ENCODE measurements at places on chromosomes 13 and 19.

- DNase-seq = no peak
Observed at GRCh38 chr19:45477186-45477585, 9.4 kb downstream of the FOSB start.

- no peak for DNase-seq
Observed at GRCh38 chr19:8988204-8988603, 22.0 kb downstream of the MUC16 start.

DNA sequence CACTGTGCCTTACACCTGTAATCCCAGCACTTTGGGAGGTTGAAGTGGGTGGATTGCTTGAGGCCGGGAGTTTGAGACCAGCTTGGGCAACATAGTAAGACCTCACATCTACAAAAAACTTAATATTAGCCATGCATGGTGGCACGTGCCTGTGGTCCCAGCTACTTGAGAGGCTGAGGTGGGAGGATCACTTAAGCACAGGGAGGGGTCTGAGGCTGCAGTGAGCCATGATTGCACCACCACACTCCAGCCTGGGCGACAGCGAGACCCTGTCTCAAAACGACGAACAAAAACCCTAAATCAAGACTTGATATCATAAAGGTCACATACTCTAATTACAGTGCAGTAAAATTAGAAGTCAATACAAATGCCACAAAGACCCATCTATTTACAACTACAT is 17.4 kb downstream of the SLC7A9 start:
- no peak for DNase-seq

GRCh38 chr13:52991344-52992020 is 37.1 kb upstream of the OLFM4 start:
- DNase-seq = no peak

GRCh38 chr19:13024951-13025697 is 29.8 kb downstream of the NFIX start:
- DNase-seq = no peak

GRCh38 chr19:29565171-29565570 is 39.4 kb downstream of the VSTM2B start:
- DNase-seq = no peak

DNA sequence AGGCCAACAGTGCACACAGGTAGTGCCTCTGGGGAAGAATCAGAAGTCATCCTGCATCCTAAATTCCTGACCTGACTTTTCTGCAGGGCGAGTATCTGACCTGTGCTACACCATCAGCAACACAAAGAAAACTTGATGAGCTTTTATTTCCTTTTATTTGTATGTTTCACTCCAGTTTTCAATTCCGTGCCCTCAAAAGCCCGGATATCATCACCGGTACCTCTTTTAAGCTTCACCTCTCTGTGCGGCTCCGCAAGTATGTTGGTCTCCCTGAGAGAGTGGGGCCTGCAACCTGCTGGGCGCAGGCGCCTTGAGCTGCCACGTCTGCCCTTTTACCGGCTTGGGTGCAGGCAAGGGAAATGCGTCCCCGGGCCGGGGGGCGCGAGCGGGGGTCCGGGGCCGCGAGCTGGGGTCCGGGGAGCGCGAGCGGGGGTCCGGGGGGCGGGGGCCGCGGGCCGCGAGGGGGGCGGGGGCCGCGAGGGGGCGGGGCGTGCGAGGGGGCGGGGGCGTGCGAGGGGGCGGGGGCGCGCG is 4.3 kb upstream of the DUXA start:
- DNase-seq = peak; percentile 67

DNA sequence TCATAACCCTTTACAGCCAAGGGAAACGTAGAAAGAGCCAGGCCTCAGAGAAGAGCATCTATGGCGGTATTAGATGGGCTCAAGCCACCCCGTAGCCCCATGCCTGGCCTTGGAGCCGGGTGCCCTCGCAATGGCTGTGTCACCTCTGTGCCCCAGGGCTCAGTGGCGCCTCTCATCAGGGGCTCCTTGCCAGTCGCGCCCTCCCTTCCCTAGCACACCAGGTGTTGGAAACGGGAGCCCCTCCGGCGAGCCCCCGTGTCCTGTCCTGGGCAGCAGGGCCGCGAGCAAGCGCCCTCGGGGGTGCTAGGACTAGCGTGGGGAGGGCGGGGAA is 453 bp downstream of the ZNF256 start:
- DNase-seq = no peak

- no peak for DNase-seq
Observed at GRCh38 chr19:17323300-17323963, 11.2 kb downstream of the ANO8 start.

- DNase-seq = no peak
Observed at GRCh38 chr13:29865934-29866333, 15.5 kb upstream of the UBL3 start.

- DNase-seq = peak; percentile 20
Observed at GRCh38 chr19:15629003-15629880, 11.5 kb upstream of the CYP4F3 start.

GRCh38 chr19:38453596-38453995 is 20.1 kb downstream of the RYR1 start:
- DNase-seq = no peak

- no peak for DNase-seq
Observed at GRCh38 chr13:43057653-43058317, 34.4 kb downstream of the DNAJC15 start.

- no peak for DNase-seq
Observed at GRCh38 chr13:91721413-91721812, 323.0 kb downstream of the GPC5 start.

DNA sequence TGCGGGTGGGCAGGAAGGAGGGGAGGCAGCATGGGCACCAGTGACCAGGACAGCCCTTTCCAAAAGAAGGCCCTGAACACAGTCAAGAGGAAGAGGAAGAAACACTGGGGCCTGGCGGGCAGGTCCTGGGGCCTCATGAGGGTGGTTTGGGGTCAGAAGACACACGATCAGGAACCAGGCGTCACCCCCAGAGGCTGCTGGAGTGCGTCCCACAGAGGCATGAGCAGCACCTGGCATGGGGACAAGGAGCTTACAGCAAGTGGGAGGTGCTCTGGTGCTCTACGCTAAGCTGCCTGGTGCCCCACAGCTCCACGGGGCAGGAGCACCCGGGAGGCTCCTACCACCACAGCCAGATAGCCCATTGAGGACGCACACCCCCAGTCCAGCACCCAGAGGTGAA is 20.0 kb downstream of the ELL start:
- no peak for DNase-seq

GRCh38 chr13:49219647-49220035 is 497 bp upstream of the MLNR start:
- DNase-seq = no peak

GRCh38 chr19:30333291-30334065 is 38.7 kb upstream of the ZNF536 start:
- no peak for DNase-seq

DNA sequence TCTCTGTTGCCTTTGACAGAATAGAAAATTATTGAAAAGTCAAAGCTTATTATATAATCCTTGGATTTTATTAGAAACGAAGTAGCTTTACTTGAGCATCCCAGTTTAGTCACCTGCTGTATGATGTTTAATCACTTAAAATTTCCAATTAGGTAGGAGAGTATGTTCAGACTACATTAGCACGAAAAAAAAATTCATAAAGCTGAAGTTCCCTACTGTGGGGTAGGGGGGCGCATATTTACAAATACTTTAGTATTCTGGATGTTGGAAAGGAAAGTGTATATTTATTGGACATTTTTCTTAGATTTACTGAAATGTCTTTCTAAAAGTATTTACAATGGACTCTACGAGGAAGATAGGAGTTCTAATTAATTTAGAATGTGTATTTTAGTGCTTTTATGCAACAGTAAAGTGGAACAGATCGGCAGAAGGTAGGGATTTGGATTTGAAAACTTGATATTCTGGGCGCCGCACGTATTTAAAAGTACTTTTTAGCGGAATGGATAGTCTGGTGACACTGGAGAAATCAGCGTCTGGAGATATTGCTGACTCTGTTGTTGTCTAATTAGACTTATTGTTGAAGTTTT is 1.9 kb downstream of the CDK8 start:
- no peak for DNase-seq

DNA sequence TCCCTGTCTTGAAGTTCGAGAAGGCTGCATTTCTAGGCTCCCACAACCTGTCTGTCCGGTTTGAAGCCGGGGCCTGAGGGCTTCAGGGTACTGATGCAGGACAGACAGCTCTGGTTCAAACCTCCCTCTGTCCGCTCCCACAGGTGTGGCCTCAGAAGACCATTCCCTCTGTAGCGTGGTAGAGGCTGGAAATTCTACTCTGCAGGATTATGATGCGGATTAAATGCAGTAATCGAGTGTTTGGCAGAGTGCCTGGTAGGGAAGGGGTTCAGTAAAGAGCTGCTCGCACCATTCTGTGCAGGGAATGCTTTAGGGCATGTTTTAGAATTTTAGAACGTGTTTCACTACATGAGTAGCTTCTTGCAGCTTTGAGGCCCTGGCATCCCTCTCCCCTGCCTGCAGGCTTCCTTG is 30.5 kb downstream of the PPP1R37 start:
- DNase-seq = no peak

GRCh38 chr13:30071969-30072817 is 221.8 kb upstream of the UBL3 start:
- DNase-seq = no peak

DNA sequence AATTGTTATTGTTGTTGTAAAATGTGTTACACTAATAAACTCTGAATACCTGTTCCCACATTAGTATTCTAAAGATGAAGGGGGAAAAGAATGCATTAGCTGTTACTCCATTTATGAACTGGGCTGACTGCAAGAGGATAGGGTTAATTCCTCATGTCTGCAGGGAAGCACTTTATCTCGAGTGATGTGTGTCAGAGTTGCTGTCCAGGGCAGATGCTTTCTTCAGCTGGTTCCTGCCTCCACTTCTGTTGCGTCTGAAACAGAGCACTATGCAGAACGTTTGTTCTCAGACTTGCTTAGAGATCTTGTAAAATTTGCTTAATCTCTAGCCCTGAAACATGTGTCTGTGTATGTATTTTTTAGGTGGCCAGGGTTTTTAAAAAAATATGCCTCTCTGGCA is 318.8 kb downstream of the SPRY2 start:
- no peak for DNase-seq

GRCh38 chr19:34308381-34309367 is 54.3 kb downstream of the GARRE1 start:
- DNase-seq = no peak

DNA sequence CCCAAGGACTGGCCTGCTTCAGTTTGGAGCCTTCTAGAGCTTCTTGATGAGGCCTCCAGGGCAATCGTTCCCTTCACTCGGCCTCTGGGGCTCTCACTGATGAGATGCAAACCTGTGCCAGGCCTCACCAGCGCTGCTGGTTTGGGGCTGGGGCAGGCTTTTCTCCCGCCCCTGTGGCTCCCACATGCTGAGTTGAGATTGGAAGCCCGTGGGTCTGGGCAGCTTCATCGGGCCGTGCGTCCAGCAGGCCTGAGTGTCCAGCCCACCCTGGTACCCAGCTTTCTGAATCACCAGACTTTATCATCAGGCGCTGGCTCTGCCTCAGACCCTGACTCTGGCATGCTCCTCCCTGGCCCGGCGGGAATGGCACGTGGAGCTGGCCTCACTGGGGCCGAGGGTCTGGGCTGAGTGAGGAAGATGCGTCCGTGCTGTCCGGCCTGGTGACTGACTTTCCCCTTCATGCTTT is 4.3 kb downstream of the CALM3 start:
- no peak for DNase-seq

- no peak for DNase-seq
Observed at GRCh38 chr19:6103217-6103644, 7.1 kb downstream of the RFX2 start.

- no peak for DNase-seq
Observed at GRCh38 chr13:110447058-110447511, 114.4 kb downstream of the RAB20 start.

- DNase-seq = no peak
Observed at GRCh38 chr19:1985588-1986356, 29.7 kb downstream of the BTBD2 start.

DNA sequence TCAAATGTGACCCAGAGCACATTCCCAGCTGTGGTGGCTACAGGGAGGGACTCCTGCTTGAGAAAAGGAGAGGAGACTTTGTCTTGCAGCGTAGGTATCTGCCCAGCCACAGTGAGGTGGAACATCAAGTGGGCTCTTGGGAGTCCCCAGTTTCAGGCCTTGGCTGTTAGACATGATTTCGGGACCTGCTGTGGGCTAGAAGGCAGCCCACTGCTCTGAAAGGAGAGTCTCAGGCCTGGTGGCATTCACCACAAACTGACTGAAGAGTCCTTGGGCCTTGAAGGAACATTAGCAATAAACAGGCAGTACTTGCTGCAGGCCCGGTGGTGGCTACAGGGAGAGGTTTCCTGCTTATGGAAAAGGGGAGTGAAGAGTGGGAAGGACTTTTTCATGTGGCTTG is 61.8 kb upstream of the TEX29 start:
- DNase-seq = no peak

- DNase-seq = no peak
Observed at GRCh38 chr13:47134939-47135489, 238.2 kb upstream of the HTR2A start.

DNA sequence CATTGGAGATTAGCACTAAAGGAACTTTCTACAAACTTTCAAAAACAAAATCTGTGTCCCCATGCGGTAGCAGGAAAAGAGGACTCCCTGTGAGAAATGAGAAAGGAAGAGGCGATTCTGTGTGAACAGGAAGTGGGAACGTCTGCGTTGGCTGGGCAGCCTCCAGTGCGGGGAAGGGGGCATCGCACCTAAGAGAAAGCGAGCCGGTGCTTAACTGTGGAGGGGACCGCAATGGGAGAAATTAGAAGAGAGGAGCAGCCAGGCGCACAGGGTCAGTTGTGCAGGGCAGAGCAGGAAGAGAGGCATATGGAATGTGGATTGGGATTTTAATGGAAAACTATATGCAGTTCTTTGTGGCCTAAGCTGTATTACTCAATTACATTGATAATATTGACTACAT is 77.4 kb upstream of the DOCK9 start:
- DNase-seq = no peak
